ENCODE measurements at places on chromosomes 5 and 9. TPM values are rescaled to one million over a fixed set of nuclear protein-coding genes. Genes with fewer than 3 reads are reported as not detected.

NRARP gene
- polyA plus RNA-seq, result 2.8 TPM

SCGB3A2 gene
- 7.1 TPM for polyA plus RNA-seq

MYO10 gene
- 39.1 TPM for polyA plus RNA-seq

CFAP90 gene
- 6.3 TPM for polyA plus RNA-seq

DHX29 gene
- polyA plus RNA-seq, result 50.5 TPM

SARDH gene
- polyA plus RNA-seq, result 10.3 TPM

ANKRD18B gene
- polyA plus RNA-seq, result not detected

SEMA5A gene
- polyA plus RNA-seq, result 13.2 TPM

TNFSF8 gene
- 0.41 TPM for polyA plus RNA-seq

TMEM215 gene
- polyA plus RNA-seq, result 4.4 TPM

CD14 gene
- 9.6 TPM for polyA plus RNA-seq

CARD6 gene
- 3.4 TPM for polyA plus RNA-seq

SEC24A gene
- polyA plus RNA-seq, result 24.6 TPM

CDH10 gene
- 2.8 TPM for polyA plus RNA-seq

Measured in left renal pelvis (tissue), 4 donors.